ENCODE measurements at places on chromosomes 1 and 21.

GRCh38 chr1:86503406-86504136 lies 34.8 kb downstream of the CLCA1 start:
- no peak for DNase-seq

DNA sequence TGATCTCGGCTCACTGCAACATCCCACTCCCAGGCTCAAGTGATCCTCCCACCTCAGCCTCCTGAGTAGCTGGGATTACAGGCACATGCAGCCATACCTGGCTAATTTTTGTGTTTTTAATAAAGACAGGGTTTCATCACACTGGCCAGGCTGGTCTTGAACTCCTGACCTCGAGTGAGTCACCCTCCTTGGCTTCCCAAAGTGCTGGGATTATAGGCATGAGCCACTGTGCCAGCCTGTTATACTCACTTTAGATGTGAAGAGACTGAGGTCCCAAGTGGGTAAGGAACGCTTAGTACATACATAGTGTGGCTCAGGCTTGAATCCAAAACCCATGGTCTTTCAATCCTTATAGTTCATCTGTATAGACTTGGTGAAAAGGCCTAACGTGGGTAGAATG lies 63.7 kb upstream of the EPS8L3 start:
- DNase-seq: no peak

DNA sequence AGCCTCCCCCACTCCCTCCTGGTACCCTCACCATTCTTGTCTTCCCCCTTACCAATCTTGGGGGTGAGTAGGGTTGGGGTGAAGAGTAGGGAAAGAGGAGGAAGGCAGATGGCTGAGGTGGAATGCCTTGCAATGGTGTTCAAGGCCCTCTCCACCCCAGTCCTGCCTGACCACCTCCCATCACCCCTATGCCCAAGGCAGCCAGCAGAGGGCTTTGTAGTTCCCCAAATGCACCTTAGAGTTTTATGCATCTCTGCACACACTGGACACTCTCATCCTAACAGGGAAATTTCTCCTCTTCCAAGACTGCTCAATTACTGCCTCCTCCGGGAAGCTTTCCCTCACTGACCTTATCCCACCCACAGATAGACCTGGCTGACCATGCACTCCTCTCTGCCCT lies 15.4 kb downstream of the KIF17 start:
- DNase-seq: no peak

GRCh38 chr1:152811050-152811449 lies 721 bp upstream of the LCE1B start:
- no peak for DNase-seq

- DNase-seq: no peak
These were observed 33.1 kb upstream of the LRRC3 start for GRCh38 chr21:44421901-44422840.

DNA sequence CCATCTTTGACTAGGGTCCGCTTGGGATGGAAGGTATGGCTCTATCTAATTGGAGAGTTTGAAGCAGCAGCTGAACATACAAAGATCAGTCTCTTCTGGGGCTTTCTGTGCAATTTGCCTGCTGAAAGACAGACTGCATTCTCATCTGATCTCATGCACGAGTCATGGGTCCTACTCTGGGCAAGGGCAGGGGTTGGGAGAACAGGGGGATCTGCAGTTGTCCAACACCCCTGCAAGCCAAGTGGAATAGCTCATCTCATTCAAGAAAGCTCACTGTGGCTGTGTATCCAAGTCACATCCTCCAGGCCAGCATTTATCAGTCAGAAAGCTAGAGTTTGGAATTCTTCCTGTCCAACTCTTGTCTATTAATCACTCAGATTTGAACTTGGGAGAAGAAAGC lies 177.2 kb upstream of the C8B start:
- DNase-seq: no peak

GRCh38 chr1:89781494-89782126 lies 39.2 kb upstream of the LRRC8D start:
- peak; percentile 60 for DNase-seq

GRCh38 chr1:69401879-69402278 lies 165.8 kb upstream of the LRRC7 start:
- DNase-seq: no peak

DNA sequence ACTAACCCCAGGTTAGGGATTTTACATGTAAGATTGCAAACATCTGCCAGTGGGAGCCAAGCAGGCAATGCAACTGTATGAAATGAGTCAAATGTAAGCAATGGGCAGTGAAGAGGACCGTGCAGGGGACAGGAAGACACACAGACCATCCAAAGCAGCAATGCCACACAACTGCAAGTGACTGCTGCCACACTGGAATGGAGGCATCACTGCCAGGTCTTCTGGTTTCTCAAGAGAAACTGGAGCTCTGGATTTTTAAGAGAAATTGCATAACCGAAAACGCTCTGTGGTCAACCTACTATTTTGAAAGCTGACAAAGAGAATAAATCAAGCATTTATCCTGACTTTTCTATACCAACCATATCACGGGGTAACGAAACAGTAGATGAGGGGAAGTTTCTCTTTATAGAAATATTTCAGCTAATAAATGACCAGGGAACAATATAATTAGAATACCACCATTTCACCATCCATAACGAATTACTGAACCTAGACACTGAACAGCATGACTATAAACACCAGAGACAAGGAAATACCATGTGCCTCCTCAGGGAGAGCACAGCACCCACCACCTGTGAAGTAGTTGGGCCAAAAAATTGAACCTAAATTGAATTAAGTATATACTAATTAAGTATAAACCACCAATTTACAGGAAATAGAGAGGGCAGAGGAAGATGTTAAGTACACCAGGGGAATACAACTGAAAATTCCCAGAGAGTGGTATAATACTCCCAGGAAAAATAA lies 4.4 kb downstream of the AK2 start:
- no peak for DNase-seq

GRCh38 chr1:155840386-155840785 lies 16.6 kb downstream of the GON4L start:
- DNase-seq: no peak

- no peak for DNase-seq
These were observed 20.6 kb downstream of the RC3H1 start for GRCh38 chr1:174001573-174001972.

DNA sequence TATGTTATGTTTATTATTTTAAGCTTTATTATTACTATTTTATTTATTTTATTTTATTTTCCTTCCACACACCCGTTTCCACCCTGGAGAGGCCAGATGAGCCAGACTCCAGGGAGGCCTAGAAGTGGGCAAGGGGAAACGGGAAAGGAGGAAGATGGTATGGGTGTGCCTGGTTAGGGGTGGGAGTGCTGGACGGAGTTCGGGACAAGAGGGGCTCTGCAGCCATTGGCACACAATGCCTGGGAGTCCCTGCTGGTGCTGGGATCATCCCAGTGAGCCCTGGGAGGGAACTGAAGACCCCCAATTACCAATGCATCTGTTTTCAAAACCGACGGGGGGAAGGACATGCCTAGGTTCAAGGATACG lies 468 bp upstream of the MX1 start:
- no peak for DNase-seq

GRCh38 chr1:159581422-159581821 lies 6.2 kb upstream of the APCS start:
- DNase-seq: no peak

DNA sequence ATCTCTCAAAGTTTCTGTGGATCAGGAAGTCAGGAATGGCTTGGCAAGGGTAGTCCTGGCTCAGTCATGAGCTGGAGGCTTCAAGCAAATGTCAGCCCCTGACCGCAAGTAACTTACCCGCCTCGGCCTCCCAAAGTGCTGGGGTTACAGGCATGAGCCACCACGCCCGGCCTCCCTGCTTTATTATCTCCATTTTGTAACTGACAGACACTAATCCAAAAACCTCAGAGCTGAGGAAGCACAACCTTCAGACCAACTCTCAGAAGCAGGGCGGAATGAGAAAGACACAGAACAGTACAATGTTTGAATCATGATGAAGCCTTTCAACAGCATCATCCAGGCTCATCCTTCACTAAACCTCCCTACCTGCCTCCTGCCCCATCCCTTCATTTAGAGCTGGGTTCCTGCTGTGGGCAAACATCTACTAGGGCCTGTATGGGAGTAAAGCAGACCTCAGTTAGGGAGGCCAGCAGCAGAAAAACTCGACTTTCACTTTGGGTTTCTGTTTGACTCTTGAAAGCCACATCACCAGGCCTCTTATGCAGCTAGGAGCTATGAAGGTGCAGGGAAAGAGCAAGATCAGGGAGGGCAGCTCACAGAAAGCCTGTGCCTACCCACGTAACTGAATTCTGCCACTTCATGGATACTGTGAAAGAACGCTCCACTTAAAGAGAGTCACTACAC lies 84.4 kb upstream of the RAB4A start:
- no peak for DNase-seq

GRCh38 chr1:203088441-203088840 lies 2.6 kb upstream of the MYOG start:
- no peak for DNase-seq

GRCh38 chr1:71533950-71534349 lies 453.1 kb upstream of the ZRANB2 start:
- DNase-seq: no peak

DNA sequence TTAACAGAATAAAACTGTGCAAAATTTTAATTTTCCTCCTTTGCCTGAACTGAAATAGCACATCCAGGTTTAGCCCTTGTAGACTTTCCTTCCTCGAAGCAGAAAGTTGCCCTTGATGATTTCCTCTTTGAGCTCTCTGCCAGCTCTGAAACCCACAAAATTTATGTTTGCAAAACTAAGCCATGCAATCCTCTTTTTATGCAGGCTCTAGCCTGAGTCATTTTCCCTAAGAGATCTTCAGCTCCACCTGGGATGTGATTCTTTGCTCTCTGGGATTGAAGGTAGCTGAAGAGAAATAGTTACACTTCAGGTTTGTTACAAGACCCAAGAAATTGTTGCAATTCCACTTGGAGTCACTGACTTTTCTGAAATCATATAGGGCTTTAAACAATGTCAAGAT lies 1.4 kb upstream of the F3 start:
- DNase-seq: no peak

- no peak for DNase-seq
These were observed 726.5 kb downstream of the PTPRU start for GRCh38 chr1:29962831-29963247.

GRCh38 chr1:56535362-56535761 lies 44.0 kb downstream of the PLPP3 start:
- no peak for DNase-seq

DNA sequence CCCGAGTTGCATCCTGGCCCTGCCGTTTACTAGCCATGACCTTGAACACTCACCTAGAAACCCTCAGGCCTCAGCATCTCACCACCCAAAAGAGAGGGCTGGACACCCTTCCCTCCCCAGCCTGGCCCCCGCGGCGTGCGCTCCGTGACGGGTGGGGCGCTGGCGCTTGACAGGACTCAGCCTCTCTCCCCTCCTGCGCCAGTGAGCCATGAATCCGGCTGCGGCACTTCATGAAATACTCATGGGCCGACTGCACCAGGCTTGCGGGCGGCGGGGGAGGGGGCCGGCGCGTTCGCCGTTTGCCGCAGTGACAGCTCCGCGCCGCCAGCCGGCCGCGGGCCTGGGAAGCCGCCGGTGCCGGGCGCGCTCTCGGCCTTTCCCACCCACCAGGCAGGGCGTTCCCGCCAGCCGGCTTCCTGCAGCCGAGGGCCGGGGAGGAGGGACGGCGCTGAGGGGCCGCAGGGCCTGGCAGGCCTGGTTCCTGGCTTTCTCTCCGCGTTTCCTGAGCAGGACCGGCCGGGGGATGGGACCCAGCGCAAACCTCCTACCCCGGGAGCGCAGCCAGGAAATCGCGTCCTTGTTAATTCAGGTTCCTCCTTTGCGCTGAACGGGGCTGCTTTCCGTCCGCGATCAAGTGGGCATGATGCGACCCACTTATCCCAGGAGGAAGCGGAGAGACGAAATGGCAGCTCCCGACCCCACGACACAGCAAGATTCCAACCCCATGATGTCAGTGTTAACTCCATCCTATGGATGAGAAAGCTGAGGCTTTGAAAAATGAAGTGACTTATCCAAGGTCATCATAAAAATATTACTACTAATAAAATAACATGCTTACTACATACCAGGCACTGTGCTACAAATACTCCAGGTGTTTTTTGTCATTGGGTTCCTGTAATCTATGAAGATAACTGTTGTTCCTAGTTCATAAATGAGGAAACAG lies 9.1 kb upstream of the LUZP1 start:
- peak; percentile 36 for DNase-seq

DNA sequence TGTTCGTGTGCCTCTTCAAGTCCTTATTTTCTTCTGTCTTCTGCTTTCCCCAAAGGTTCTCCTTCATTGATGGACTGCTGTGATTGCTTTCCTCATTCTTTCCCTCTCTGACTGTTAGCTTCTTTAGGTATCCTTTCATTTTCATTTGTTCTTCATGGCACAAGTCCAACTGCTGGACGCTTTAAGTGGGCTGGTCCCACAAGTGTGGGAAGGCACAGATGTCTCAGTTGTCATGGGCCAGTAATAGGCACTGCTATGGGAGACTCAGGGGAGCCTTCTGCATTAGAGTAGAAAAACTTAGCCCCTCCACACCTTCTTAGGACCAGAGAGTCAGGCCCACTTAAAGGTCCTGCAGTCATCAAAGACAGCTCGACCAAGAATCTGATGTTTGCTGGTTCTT lies 122.3 kb upstream of the C1orf105 start:
- no peak for DNase-seq

GRCh38 chr1:186984959-186985358 lies 156.2 kb downstream of the PLA2G4A start:
- no peak for DNase-seq

- DNase-seq: peak; percentile 15
These were observed 37.6 kb downstream of the MCOLN2 start for GRCh38 chr1:84959294-84959693.

- no peak for DNase-seq
These were observed 66.3 kb downstream of the ARHGEF10L start for GRCh38 chr1:17605582-17606344.

- no peak for DNase-seq
These were observed 4.0 kb downstream of the H3-3A start for GRCh38 chr1:226066415-226067078.

DNA sequence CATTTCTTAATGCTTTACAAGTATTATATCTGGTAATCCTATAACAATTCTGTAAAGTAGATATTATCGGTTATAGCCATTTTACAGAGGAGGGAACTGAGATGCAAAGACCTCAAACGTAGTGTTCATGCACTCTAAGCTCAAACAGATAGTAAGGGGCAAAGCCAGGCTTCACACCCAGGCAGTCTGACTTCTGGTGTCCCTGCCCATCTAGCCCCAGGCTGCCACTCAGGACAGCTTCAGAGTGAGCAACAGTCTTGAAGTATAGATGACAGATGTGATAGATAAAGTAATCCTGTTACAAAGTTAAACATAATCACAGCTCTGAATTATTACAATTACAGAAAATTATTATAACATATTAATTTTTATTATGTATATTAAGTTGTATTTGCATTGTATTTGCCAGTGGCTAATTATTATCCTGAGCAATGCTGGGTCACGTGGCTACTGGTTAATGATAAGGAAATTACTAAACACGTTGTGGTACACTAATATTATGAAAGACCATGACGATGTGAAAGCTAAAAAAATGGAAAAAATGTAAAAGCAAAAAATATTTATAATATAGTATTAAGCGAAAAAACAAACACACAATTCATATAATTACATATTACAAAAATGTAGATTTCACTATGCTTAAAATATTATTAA lies 6.1 kb upstream of the TRAF3IP3 start:
- no peak for DNase-seq
